ENCODE measurements at places on chromosomes 11 and 22.

GRCh38 chr22:47515384-47516125 lies 753.1 kb downstream of the TBC1D22A start:
- no peak for DNase-seq

DNA sequence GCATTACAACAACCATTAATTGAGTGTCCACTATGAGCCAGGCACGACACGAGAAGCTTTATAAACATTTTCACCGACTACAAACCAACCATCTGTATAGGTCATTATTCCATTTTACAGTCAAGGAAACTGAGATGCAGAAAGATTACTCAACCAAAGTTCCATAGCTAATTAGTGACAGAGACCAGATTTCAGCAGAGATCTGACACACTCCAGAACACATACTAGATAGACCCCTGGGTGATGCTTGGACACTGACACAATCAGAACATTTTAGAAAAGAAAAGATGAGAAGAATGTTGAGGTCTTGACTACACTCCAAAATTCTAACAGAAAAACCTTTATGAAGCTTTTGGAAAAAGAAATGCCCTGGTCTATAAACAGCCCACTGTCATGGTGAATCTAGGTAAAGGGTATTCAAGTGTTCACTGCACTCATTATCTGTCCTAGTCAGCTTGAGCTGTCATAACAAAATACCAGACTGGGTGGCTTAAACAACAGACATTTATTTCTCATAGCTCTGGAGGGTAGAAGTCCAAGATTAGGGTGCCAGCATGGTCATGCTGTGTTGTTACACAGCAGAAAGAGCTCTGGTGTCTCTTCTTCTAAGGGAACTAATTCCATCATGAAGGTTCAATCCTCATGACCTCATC lies 89.0 kb downstream of the RELT start:
- DNase-seq, result no peak

DNA sequence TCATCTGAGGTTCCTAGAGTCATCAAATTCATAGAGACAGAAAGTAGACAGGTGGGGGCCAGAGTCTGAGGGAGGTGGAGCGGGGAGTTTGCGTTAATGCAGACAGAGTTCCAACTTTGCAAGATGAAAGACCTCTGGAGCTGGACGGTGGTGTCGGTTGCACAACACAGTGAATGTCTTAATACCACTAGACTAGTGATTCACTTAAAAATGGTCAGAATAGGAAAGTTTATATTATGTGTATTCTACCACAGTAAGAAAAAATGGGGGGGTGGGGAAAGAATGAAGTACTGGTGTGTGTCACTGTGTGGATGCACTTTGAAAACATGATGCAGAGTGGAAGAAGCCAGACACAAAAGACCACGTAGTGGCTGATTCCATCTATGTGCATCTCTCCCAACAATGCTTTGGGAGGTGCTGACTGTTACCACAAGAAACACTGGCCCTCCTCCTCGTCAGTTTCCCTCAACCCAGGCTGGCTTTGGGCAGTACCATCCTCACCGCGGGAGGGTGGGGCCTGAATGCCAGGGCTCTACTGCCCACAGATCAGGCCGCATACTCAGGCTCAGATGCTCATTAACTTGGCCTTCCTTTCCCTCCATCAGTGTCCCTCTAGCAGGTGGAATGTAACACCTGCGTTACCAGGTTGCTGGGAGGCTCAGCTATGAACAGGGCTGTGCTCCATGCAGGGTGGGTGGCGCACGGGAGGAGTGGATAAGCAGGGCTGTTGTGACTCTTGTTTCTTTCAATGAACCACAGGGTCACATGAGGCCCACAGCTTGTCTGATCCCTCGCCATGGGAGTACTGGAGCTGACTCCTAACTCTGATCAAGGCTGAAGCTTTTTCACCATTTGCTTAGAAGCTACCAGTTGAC lies 297.0 kb downstream of the CTTN start:
- no peak for DNase-seq

- DNase-seq, result peak; percentile 73
Observed at GRCh38 chr11:59753650-59754493, 1.3 kb upstream of the STX3 start.

DNA sequence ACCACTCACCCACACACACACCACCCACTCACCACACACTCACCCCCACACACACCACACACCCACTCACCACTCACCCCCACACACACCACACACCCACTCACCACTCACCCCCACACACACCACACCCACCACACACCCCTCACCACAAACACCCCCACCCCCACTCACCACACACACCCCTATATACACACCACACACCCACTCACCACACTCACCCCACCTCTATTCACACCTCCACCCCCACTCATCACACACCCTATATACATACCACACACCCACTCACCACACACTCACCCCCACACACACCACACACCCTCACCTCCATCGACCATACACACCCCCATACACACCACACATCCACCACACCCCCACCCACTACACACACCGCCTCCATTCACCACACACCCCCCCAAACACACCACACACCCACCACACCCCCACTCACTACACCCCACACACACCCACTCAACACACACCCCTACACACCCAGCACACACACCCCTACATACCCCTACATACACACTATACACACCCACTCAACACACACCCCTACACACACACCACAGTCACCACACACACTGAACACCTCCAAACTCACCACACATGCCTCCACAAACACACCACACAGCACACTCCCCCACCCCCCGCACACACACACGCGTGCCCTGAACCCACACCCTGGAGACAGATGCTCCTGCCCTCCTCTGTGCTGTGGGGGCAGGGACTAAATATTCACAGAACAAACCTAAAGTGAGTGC lies 19.0 kb upstream of the TTLL12 start:
- no peak for DNase-seq

All from stimulated activated CD8-positive, alpha-beta memory T cell treated with anti-CD3 and anti-CD28 coated beads, Interleukin-4, amount 100 ng/mL, for 1 hour (primary cell).